Esophagus squamous epithelium (tissue), 5 donors: ENCODE measurements at places on chromosomes 6 and 20. TPM values are rescaled to one million over a fixed set of nuclear protein-coding genes. Genes with fewer than 3 reads are reported as not detected.

DNA sequence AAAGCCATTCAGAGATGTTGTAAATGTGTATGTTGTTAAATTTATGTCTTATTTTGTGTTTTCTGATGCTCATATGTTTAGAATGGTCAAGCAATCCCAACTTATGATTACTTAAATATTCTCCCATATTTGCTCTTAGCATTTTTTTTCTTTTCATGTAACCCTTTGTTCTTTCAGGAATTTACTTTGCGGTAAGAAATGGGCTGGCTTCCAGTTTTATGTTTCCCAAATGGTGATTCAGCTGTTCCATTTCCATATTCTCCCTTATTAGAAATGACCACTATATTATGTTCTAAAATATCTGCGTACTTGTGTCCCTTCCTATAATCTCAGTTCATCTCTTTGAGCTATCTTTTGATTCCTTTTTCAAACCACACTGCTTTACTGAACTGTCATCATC is 113.7 kb downstream of the CDH26 start:
- H3K36me3 ChIP-seq, result no peaks in the 10 kb centered on the region
- H3K27me3 ChIP-seq, result peaks cover 9% of the 10 kb centered on the region
- H3K27ac ChIP-seq, result no peak overlapping the region
- H3K4me1 ChIP-seq, result no peaks in the 10 kb centered on the region

DNA sequence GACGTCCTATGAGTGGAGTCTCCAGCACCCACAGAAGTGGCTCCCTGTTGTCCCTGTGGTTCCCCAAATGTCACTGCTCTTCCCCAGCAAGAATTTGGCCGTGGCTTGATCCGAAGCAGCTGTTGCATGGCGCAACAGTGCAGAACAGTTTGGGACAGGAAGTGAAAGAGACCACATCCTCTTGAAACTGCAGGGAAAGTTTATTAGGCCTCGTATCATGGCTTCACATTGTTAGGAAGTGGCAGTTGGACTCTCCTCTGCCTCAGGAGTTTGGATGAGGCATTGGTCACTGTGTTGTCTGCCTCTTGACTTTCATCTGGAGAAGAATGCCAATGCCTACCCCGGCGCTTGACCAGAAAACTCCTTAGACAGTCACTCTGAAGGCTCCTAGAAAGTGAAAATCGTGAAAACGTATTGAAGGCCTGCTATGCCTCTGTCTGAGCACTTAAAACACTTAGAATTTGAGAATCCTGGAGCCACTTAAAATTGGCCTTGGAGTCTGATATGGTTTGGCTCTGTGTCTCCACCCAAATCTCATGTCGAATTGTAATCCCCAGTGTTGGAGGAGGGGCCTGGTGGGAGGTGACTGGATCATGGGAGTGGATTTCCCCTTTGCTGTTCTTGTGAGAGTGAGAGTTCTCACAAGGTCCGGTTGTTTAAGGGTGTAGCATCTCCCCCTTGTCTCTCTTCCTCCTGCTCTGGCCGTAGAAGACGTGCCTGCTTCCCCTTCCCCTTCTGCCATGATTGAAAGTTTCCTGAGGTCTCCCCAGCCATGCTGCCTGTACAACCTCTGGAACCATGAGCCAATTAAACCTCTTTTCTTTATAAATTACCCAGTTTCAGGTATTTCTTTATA is 334.9 kb upstream of the JARID2 start:
- no peaks in the 10 kb centered on the region for H3K36me3 ChIP-seq
- H3K27ac ChIP-seq, result no peak overlapping the region
- peaks cover under 1% of the 10 kb centered on the region for H3K4me1 ChIP-seq
- no peak for DNase-seq
- H3K4me3 ChIP-seq, result no peak overlapping the region

ZNF335 gene
- total RNA-seq, result 17.9 TPM

OR2H1 gene
- not detected for total RNA-seq

DNA sequence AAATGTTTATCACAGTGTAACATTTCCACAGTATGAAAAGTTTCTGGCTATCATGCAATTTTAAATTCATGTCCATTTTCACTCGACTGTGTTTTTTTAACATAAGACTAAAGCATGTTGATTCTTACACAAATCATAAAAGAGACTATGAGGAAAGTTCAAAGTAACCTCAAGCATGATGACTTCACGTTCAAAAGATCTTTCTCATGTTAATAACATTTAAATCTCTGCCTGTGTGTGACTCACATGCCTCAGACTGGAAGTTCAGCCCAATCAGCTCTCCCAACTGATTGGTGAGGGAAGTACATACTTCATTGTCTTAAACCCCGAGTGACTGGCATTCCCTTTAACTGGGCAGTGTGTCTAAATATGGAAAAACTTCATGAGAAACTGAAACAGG is 37.4 kb downstream of the ATXN1 start:
- no peaks in the 10 kb centered on the region for H3K27me3 ChIP-seq
- DNase-seq, result no peak
- H3K4me3 ChIP-seq, result no peak overlapping the region
- peak overlapping the region; percentile 83 for H3K27ac ChIP-seq
- no peaks in the 10 kb centered on the region for H3K36me3 ChIP-seq
